WTC11 (cell line): ENCODE measurements at places on chromosomes 7 and 10. TPM values are rescaled to one million over a fixed set of nuclear protein-coding genes. Genes with fewer than 3 reads are reported as not detected.

Gene TNRC18
- 29.1 to 55.0 TPM (median 34.2 TPM) in 3 replicates for total RNA-seq

Gene NRCAM
- 2.6 to 2.9 TPM (median 2.7 TPM) in 3 replicates for total RNA-seq

Gene ADCYAP1R1
- total RNA-seq = 8.7 to 9.9 TPM (median 9.8 TPM) in 3 replicates

Gene POU6F2
- total RNA-seq = 2.9 to 3.3 TPM (median 2.9 TPM) in 3 replicates

Gene KAT6B
- total RNA-seq = 18.5 to 24.2 TPM (median 19.8 TPM) in 3 replicates

Gene ARHGAP12
- total RNA-seq = 34.1 to 39.5 TPM (median 36.9 TPM) in 3 replicates

Gene VWDE
- total RNA-seq = 21.0 to 25.1 TPM (median 23.1 TPM) in 3 replicates

Gene GIMAP5
- 0.24 to 0.46 TPM (median 0.39 TPM) in 3 replicates for total RNA-seq

Gene OIT3
- not detected in 3 replicates for total RNA-seq
